ENCODE measurements at places on chromosomes 3 and 15.

- DNase-seq = no peak
Observed at GRCh38 chr3:156681002-156681401, 6.6 kb downstream of the TIPARP start.

DNA sequence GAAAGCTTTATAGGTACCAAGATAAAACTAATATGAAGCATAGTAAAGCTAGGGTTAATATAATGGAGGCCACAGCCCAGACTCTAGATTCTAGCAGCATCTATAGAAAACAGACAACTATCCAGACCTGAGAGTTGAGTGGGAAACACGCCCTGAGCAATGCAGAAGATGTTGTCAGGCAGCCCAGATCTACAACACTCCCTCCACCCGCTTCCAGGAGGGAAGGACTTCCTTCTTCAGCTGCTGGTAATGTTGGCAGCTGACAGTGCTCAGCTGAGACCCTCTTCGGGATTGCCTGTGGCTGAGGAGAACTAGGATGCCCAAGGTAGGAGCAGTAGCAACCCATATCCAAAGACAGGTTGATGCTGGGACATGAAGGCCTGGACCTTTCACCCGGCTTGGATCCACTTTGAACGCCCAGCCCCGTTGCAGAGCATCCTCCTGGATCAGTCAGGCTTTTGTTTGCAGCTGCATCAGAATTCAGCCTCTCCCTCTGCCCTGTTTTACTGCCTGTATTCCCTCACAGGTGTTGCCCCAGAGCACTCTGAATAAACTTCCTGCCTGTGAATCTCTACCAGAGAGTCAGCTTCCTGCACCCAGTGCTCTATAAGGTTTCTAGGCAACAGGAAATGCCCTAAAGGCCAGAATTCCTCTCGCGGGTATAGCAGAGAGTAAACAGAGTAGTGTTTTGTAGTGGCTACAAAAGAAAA is 174.7 kb upstream of the IL12A start:
- no peak for DNase-seq

DNA sequence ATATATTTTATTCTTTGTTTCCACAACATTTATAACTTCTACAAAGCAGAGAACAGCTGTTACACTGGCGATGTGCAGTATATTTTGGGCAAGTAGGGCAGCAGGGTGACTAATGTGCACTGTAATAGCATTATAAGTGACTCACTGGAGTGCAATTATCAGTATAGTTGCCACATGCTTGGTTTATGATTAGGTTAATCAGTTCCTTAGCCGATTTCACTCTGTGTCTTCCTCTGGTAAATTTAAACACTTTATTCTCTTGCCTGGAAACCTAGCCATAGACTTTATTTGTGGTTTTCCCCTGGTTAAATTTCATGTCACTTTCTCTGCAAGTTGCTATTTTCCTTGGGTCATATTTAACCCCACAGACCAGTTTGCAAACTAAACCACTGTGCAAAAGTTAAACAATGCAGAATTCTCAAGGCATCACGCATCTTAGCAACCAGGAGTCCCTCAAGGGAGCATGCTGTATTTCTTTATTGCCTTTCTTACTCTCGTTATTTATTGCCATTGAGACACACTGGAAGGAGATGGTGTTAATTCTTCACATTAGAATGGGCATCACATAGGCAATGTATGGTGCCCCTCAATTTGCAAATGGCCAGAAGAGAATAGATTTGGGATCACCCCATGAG is 690.2 kb upstream of the DPPA4 start:
- DNase-seq = peak; percentile 8

GRCh38 chr3:57060089-57060821 is at the start of gene SPATA12:
TSS of gene SPATA12 (plus strand) at chr3:57060664. CDS start at chr3:57073695, 13,031 bp downstream.
- DNase-seq = peak; percentile 96

DNA sequence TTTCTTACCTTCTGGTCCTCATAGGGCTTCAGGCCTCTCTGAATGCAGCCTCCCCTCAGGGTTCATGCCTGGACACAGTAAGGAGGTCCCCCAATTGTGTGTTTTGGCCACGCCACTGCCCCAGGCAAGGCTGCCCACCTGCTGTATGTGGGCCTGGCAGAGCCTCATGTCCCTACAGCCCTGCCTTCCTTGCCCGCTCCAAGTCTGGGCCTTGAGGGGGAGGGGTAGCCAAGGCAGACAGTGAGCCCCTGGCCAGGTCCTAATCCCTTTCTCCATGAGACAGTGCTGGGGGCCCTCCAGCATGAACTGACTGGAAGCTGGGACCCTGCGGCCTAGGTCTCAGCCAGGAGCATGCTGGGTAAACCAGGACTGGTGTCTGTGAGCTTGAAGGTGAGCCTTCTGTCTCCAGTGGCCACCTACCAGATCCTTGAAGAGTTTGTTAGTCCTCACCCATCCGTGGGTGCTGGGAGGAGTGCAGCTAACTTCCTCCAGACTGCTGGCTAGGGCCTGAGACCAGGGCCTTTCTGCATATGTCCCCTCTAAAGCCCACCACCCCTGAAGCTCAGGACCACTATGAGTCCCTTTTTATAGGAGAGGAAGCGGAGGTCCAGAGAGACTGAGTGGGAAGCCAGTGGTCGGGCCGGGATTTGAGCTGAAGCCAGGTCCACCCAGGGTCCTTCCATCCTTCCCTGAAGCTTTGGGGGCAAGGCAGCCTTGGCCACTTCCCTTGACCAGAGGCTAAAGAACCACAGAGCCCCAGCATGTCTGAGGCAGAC is 8.7 kb downstream of the ZBTB47 start:
- no peak for DNase-seq

All from HCT116 (cell line).